Left colon (tissue), 2 donors: ENCODE measurements at places on chromosomes 7 and 10. TPM values are rescaled to one million over a fixed set of nuclear protein-coding genes. Genes with fewer than 3 reads are reported as not detected.

- DNase-seq: no peak
Measured at GRCh38 chr7:30969604-30969970, 5.8 kb downstream of the GHRHR start.

GRCh38 chr7:94972296-94972695, 64.9 kb downstream of the PPP1R9A start:
- DNase-seq: no peak

DNA sequence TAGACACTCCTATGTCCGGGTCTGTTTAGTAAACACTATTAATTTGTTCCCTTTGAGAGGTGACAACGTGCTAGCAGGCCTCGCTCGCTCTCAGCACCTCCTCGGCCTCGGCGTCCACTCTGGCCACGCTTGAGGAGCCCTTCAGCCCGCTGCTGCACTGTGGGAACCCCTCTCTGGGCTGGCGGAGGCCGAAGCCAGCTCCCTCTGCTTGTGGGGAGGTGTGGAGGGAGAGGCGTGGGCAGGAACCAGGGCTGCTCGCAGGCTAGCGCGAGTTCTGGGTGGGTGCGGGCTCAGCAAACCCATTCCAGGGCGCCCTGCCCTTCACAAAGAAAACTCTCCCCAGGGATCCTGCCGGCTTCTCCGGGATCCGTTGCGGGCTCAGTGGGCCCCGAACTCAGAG, 144.4 kb upstream of the CDCA7L start:
- no peak for DNase-seq

The OPN4 gene
- total RNA-seq: 0.20 TPM

DNA sequence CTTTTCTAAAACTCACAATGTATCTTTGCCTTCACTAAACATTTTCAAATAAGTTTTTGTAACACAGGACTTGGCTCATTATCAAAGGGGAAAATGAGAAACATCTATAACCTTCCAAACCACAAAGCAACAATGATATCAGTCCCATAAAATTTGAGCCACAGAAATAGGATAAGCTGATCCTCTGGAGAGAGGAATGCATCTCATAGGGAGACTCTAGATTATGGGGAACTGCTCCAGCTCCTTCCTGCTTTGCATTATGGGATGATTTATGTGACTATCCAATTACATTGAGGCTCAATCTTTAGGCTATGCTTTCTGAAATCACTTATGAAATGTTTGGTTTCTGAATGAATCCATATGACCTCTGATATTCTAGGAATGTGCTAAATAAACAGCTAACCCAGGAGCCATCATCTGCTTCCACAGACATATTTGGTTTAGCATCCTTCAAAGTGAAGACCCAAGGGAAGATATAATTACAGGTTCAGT, 70.4 kb downstream of the CUBN start:
- no peak for DNase-seq

DNA sequence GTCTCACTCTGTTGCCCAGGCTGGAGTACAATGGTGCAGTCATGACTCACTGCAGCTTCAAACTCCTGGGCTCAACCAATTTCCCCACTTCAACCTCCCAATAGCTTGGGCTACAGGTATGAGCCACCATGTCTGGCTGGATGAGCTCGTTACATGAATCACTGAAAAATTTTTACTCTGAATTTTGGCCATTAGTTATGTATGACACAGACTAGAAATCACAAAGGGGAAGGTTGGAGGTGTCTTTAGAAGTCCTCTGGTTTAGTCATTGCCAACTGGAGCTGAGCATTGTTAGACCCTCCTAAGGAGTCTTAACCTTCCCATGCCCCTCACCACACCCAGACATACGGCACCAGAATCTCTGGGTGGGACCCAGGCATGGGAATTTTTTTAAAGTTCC, 34.7 kb downstream of the SVIL start:
- DNase-seq: no peak

The SH2B2 gene
- total RNA-seq: 3.2 TPM
